Right renal pelvis (tissue), 4 donors: ENCODE measurements at places on chromosomes 5 and 9. TPM values are rescaled to one million over a fixed set of nuclear protein-coding genes. Genes with fewer than 3 reads are reported as not detected.

Gene GABRA6
- not detected for polyA plus RNA-seq

Gene TSLP
- polyA plus RNA-seq, result 0.17 TPM

Gene SLC23A1
- 17.0 TPM for polyA plus RNA-seq

DNA sequence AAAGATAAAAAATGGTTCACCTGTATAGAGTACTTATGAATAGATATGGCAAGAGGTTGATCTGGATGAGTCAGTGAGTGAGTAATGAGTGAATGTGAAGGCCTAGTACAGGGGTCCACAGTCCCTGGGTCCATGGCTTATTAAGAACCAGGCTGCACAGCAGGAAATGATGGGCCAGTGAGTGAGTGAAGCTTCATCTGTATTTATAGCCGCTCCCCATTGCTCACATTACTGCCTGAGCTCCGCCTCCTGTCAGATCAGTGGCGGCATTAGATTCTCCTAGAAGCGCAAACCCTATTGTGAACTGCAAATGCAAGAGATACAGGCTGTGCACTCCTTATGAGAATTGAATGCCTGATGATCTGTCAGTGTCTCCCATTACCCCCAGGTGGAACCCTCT lies 307.7 kb upstream of the ZNF608 start:
- no peak for DNase-seq

- DNase-seq, result no peak
These were observed 159.3 kb downstream of the NR3C1 start for GRCh38 chr5:143244000-143244736.

GRCh38 chr9:137878146-137878941 lies 762 bp downstream of the CACNA1B start:
- DNase-seq, result peak; percentile 60

GRCh38 chr5:167576897-167577296 lies 714.5 kb upstream of the WWC1 start:
- no peak for DNase-seq

DNA sequence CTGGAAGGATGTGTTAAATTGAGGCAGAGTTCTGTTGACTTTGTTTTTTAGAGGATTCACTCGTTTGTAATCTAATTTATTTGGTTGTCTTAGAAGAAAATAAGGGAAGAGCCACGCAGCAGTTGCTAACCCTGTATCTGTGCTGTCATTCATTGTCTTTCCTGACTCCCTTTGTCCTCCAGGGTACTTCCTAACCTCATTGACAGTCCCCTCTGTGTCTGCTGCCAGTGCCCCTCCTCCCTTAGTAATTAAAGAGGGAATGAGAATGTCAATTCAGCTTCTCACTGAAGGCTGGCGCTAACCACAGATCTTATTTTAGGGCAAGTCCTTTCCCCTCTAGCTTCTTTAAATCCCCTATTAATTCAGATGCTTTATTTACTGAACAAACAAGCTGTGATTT lies 84.0 kb downstream of the MAST4 start:
- DNase-seq, result no peak

GRCh38 chr5:168885324-168886120 lies 306.4 kb upstream of the PANK3 start:
- no peak for DNase-seq

DNA sequence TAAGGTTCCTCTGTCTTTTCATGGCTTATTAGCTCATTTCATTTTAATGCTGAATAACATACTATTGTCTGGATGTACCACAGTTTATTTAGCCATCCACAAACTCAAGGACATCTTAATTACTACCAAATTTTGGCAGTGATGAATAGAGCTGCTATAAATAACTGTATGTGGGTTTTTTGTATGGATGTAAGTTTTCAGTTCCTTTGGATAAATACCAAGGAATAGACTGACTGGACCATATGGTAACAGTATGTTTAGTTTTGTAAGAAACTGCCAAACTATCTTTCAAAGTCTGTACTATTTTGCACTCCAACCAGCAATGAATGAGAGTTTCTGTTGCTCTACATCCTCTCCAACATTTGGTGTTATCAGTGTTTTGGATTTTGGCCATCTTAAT lies 38.7 kb downstream of the SCAMP1 start:
- DNase-seq, result no peak
